ENCODE measurements at places on chromosomes 7 and 10.

GRCh38 chr10:118501637-118502440 lies 93.6 kb downstream of the PRLHR start:
- no peak for DNase-seq

DNA sequence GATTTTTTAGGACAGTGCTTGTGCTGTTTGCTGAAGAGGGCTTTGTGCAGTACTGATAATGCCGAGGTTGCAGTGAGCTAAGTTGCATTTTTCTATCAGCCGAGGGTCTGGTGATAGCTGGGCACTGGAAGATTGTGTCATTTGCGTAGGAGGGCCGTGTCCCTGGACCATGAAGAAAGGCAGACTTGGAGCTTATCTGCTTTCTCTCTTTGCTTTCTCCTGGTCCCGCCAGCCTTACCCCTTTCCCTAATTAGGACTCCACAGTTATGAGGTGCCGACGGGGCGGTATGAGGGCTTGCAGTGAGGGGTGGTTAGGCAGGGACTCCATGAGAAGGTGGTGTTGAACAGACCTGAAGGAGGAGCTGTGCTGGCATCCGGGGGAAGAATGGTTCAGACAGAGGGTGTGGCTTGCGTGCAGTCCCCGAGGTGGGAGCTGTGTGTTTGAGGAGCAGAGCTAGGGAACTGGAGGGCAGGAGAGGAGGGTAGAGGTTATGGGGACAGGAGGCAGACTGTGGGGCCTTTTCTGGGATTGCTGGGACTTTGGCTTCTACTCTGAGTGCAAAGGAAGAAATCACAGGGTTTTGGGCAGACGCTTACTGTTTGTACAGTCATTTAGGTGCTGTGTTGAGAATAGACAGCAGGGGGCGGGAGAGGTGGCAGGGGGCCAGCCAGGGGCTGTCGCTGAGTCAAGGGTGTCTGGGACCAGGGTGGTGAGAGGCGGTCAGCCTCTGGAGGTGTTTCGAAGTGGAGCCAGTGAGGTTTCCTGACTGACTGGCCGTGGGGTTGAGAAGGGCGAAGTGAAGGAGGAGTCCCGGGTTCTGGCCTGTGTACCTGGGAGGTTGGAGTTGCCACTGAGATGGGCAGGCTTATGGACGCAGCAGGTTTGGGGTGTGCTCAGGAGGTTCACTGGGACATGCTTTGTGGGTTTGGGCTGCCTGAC lies 43.4 kb downstream of the PRF1 start:
- peak; percentile 83 for DNase-seq

GRCh38 chr10:117257721-117258120 lies 16.8 kb downstream of the SLC18A2 start:
- DNase-seq: no peak

DNA sequence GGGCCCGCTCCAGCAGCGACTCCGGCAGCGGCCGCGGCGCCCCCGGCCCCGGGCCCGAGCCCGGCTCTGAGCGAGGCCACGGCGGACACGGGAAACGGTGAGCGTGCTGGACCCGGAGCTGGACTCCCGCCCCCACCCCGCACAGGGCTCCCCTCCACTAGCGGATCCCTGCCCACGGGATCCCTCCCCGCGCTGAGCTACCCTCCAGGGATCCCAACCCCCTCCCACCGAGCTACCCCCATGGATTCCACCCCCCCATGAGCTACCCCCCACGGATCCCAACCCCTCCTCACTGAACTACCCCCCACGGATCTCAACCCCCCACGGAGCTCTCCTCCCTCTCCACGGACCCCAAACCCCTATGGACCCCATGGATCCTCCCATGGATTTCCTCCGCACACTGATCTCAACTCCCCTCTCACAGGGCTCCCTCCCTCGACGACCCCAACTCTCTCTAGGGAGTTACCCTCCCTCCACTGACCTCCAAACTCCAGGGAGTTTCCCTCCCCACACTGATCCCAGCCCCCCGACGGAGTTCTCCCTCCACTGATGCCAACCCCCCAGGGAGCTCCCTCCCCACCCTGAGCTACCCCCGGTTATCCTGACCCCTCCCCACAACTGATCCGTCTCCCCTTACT lies 20.6 kb upstream of the HSPB1 start:
- no peak for DNase-seq

DNA sequence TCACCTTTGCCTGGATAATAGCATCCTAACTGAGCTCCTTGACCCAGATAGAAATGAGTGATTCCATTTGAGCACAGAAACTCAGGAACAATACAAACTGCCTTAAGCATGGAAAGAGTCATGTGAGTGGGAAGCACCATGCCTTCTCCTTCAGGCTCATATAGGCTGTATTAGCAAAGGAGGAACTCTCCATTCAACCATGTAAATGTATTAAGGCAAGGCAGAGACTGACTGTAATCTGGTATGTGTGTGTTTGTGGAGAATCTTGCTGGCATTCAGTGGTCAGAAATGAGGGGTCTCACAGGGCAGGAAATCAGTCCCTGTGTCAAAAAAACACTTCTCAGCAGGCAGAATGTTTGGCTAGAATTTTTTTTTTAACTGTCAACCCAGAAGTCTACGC lies 40.2 kb downstream of the COA1 start:
- DNase-seq: no peak

- no peak for DNase-seq
Measured at GRCh38 chr10:77969114-77969513, 42.6 kb upstream of the DLG5 start.

- DNase-seq: no peak
Measured at GRCh38 chr10:119483001-119483400, 59.5 kb downstream of the RGS10 start.

GRCh38 chr10:18216482-18216881 lies 76.3 kb downstream of the CACNB2 start:
- DNase-seq: peak; percentile 42

DNA sequence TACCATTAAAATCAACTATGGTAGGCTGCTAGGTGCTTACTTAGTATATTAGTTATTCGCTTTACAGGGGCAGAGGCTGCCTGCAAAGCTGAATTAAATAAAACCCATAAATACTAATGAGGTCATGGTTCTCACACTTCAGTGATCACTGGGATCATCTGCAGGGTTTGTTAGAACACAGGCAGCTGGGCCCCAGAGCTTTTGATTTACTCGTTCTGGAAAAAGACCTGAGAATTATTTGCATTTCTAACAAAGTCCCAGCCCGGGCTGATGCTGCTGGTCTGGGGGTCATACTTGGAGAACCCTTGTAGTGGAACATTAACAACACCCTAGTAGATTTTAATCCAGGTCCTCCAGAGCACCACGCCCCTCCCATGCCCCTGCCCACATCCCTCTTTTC lies 8.5 kb downstream of the UCN3 start:
- DNase-seq: no peak

DNA sequence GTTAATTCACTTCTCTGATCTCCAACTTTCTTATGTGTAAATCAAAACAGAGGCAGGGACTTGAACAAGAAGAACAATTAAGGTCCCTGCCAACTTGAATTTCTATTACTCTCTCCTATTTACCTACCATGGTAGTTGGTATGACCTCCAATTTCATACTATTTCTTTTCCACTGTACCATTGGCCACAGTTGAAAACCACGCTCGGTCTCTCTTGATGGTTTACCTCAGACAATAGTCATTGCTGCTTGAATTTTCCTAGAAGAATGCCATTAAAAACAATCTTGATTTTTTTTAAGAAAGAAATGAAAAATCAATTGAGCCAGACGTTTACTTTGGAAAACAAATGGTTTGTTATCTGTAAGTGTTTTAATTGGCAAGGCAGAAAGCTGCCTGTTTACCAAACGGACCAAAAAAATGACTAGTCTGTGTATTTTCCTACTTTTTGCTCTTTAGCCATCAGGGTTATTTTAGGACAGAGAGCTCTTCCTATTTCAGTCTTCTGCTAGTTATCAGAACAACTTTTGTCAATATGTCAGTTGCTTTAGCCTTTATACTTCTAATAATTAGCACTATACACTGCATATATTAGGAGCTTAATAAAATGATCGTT lies 157.5 kb upstream of the PLXDC2 start:
- DNase-seq: no peak

- peak; percentile 41 for DNase-seq
Measured at GRCh38 chr7:140923358-140924006, 1.2 kb downstream of the BRAF start.

DNA sequence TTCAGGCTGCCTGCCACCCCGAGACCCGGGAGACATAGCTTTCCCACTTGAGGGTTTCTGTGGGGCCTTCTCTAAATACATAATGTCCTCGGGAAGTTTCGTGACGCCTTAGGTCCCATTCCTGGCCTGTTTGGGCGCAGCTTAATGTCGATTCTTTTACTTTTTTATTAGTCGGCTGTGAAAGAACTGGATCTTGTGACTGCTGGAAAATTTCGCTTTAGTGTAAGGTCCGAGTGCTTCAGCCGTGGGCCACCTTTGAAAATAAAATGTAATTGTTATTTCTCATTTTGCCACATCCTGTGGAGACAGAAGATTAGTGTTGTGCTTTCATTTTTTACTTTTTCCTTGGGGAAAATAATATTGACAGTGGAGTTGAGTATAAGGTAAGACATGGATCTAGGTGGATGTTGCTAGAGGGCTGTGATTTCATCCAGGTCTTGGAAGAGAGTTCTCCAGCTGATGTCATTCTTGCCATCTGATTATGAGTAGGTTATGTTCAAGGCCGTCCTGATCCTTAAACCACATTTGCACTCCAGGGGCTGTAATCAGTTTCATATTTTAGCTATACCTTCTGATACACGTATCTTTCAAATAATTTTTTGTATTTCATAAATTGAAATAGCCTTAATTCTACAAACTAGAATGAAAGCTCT lies 830 bp downstream of the RAB18 start:
- peak; percentile 25 for DNase-seq

- DNase-seq: no peak
Measured at GRCh38 chr10:123109466-123109865, 26.3 kb upstream of the HMX3 start.

GRCh38 chr10:132421847-132422751 lies 25.1 kb downstream of the PWWP2B start:
- no peak for DNase-seq

DNA sequence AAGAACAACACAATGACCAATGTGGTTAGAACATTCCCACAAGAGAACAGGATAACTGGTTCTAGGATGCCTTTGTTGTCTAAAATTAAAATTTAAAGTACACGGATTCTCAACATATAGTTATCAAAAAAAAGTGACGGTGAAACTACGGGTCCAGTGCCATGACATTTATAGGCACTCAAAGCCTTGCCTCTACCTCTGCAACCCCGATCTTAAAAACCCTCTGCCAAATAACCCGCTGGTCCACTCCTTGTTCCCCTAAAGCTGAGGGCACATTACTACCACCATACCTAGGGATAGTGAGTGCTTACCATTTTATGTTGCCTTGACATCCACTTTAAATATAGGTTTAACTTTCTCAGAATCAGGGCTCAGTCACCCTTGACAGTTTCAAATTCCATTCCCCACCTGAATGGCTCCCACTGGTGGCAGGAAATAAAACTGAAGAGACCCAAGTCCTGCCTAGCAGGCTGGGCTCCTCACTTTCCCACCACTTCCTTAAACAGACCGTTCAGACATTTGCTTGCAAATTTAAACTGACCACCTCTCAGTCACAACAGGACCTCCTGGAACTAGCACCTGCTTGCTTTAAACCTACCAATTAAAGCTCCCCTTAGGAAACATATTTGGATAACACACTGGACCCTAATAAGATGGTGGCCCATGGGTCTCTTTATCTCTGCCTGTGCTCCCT lies 169.9 kb upstream of the ASAH2 start:
- peak; percentile 84 for DNase-seq

DNA sequence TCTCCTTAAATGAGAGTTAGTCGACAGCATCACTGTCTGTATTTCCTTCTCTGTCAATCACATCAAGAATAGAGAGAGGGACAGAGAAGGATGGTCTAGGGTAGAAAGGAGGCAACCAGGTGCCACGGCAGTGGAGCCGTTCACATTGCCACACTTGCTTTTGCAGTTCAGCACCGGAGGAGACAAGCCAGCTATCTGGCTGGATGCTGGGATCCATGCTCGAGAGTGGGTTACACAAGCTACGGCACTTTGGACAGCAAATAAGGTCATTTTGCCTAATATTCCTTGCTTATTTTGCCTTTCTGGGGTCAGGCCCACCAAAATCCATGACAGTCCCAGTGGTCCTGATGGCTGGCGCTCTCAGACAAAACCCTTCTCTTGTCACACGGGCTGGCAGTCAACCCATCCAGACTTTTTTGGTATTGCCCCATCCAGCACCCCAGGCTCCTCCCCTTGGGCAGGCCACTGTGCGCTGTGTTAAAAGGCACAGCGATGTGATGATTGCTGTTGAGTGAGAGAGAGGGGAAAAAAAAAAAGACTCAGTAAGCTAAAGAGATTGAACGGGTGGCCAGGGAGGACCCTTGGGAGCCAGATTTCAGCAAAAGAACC lies 8.4 kb downstream of the CPA2 start:
- no peak for DNase-seq

- DNase-seq: no peak
Measured at GRCh38 chr10:127648885-127649284, 88.1 kb upstream of the FOXI2 start.

All from hematopoietic multipotent progenitor cell treated with erythropoietin and hydrocortisone succinate and interleukin-3 and kit ligand, for 6 days (in vitro differentiated cells).